Calu3 (cell line): ENCODE measurements at places on chromosomes 1 and 21. TPM values are rescaled to one million over a fixed set of nuclear protein-coding genes. Genes with fewer than 3 reads are reported as not detected.

Gene RRP1B
- total RNA-seq, result 24.6 and 26.0 TPM in 2 replicates

DNA sequence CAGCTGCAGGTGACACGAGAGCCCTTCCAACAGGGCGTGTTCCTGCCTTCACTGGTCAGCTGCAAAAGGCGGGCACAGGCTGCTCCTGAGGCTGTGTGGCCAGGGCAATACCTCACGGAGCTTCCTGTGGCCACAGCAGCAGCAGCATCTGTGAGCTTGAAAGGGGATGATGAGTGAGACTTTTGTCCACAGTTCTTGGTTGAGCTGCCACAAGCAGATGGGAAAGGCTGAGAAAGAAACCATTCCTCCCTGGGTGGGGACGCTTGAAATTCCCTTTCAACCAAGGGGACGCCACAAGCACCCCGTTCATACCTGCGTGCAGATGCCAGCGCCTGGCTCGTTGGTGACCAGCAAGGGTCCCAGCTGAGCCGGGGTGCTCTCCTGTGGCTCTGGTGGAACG, 37.6 kb downstream of the B3GALT5 start:
- no peak for DNase-seq

Gene PTPRC
- total RNA-seq, result not detected in 2 replicates

GRCh38 chr1:166811691-166812090, 27.6 kb upstream of the POGK start:
- no peak for DNase-seq

Gene CD1D
- total RNA-seq, result 0.76 and 0.86 TPM in 2 replicates

Gene CLDN8
- 0.24 and 0.45 TPM in 2 replicates for total RNA-seq

DNA sequence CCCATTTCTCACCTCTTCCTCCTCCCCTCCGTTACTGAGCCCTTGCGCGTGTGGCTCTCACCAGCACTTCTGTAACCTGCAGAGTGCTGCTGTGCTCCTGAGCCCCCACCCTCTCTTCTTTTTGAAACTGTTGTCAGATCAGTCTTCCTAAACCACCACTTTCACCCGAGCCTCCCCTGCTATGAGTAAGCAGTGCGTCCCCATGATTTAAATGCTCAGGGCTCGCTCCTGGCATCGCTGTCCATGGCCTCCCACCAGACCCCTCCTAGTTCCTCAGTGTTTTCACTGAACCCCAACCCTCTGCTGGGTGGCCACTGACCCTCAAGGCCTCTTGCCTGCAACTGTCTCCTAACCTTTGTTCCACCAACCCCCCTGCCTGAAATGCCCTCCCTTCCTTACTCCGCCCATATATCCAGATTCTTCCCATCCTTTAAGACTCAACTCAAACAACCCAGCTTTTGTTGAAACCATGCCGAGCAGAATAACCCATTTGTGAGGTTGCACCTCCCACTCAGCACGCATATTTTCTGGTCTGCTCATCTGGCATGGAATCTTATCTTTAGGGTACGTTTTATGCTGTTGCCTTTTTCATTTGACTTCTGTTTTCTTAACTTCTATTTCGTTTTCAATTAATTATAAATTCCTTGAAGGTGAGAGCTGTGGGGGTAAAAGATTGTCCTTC, 64.5 kb upstream of the FAM3B start:
- DNase-seq, result no peak

DNA sequence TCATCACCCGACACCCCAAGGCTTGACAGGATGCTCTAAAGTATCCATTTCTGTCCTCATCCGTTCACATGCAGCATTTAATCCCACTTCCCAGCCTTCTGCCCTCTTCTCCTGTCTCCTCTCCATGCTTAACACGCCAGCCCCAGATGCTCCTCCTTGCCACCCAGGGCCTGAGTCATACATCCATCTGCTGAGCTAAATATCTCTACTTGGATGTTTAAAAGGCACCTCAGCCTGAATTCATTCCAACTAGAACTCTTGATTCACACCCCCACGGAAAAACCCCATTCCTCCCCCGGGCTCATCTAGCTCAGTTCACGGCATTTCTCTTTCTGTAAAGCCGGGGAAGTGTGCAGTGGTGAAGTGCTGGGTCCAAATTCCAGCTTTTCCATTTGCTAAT, 27.7 kb downstream of the TEX35 start:
- DNase-seq, result no peak

DNA sequence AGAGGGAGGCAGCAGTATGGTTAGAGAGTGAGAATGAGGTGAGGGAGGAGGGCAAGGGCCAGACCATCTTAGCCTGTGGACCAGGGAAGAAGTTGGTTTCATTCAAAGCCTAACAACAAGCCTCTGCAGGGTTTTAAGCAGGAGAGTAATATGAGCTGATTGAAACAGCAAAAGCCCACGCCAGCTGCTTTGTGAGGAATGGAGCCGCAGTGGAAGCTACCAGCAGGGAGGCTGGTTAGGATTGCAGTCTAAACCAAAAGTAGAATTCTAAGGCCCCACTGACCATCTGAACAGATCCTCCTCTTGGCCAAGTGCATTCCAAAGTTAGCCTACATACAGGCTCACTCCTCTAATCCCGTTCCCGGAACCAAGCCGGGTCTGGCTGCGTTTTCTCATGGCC, 44.8 kb downstream of the OLFML3 start:
- DNase-seq, result no peak

DNA sequence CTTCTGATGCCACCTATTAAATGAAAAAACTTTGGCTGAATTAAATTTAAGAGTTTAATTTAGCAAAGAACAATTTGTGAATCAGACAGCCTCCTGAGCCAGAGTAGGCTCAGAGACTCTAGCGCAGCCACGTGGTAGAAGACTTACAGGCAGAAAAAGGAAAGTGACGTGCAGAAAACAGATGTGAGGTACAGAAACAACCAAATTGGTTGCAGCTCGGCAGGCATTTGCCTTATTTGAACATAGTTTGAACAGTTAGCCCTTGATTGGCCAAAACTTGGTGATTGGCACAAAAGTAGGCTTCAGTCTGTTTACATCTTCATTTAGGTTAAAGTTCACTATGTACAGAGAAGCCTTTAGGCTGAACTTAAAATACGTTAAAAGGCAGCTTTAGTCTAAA, 22.9 kb downstream of the TCP10L start:
- no peak for DNase-seq

DNA sequence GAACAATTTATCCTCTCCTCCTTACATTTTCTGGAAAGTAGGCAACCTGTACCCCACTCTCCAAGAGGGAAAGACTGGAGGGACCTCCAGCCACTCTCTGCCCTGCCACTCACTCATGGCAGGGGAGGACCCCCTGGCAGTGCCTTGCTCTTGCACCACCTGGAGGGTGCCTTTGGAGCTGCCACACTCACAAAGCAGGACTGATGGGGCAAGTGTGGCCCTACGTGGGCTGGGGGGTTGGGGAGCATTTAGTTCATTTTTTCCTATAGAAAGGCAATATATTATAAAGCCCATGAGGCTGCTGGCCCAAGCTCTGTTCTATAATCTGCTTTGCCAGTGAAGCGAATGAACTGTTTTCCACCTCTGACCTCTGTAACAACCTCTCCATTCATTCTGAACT, 50.3 kb downstream of the GPR161 start:
- no peak for DNase-seq

- DNase-seq, result no peak
These were observed 448.1 kb upstream of the B3GALT2 start for GRCh38 chr1:193634470-193634869.

Gene TFAP2E
- 0.26 and 0.49 TPM in 2 replicates for total RNA-seq

Gene TCHH
- total RNA-seq, result 0.07 TPM in 1 of 2 replicates, not detected in the other

Gene PEX14
- 17.6 and 17.7 TPM in 2 replicates for total RNA-seq

Gene PER3
- total RNA-seq, result 3.7 and 3.8 TPM in 2 replicates

- DNase-seq, result no peak
These were observed 49.8 kb downstream of the DISP3 start for GRCh38 chr1:11528611-11529261.

- DNase-seq, result no peak
These were observed 23.1 kb upstream of the DNASE2B start for GRCh38 chr1:84374991-84375696.

- no peak for DNase-seq
These were observed 3.1 kb downstream of the NFASC start for GRCh38 chr1:204873714-204874113.

DNA sequence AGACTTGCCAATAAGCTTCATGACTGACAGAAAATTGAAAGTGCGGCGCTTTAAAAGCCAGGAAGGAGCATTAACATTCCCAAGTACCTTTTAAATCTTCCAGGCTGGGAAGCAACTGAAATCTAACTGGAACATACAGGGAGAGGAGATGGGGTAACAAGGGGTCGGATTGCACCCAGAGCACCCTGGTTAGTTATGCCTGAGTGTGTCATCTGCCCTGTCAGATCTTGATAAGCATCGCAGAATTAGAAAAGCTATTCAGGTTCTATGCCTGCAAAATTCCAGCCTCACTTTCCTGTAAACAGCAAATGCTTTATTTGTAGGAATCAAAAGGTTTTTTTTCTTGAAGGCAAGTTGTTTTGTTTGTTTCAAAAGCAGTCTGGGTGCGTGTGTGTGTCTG, 58.5 kb downstream of the SERBP1 start:
- DNase-seq, result no peak

DNA sequence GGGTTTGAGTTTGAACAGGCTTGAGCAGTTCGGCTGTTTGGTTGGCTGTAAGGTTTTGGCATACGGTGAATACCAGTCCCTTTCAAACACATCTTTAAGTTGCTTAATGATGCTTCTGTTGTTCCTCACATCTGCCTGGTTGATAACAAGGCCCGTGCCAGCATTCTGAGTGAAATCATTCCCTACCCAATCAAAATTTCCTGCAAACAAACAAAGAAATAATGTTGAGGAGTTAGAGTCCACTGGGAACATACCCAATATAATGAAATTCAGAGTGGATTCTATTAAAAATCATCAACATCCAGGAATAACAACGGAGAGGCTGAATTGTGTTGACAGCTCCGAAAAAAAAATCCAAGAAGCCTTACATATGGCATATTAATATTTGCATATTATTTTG, 91.0 kb upstream of the MAP1LC3C start:
- DNase-seq, result no peak

GRCh38 chr1:15966081-15966955, 9.6 kb downstream of the ZBTB17 start:
- DNase-seq, result no peak

DNA sequence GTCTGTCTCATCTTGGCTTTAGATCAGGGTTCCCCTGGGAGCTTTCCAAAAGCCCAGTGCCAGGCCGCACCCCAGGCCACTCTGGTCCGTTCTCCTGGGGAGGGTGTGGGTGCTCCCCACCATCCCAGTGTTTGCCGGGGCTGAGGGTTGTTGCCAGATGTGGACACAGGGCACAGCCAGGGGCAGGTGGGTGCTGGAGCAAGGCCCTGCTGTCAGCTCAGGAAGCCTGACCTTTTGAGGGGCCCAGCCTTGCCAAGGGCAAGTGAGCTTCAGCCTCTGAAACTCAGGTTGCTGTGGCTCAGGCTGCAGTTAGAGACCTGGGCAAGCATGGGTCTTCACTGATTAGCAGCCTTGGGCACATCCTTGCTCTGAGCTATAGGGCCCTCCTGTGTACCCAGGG, 22.8 kb upstream of the ZBTB21 start:
- no peak for DNase-seq

- no peak for DNase-seq
These were observed 122.3 kb downstream of the DHRS3 start for GRCh38 chr1:12495725-12496124.

GRCh38 chr1:27755865-27756264, 17.2 kb upstream of the STX12 start:
- no peak for DNase-seq

DNA sequence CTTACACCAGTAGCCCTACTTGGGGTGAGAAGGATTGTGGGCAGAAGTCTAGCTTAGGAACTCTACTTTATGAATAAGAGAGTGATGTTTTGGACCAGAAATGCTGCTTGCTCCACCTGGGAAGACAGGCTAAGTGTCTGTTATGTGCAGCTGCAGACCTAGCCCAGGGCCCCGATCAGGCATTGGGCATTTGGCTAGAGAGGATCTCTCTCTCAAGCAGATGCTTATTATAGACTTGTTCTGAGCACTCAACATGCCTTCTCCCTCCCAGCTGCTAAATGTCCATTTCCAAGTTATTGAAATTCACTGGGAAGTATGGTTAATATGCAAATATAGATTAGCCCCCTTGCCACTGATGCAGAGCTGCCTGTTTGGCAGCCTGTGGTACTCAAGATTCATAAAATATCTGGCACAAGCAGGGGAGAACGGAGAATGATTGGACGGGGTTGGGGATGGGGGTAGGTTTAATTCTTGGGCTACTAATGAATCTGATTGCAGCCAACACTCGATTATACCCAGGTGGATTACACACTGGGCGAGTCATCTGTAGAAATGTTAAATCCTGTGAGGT, 115.9 kb downstream of the KCND3 start:
- no peak for DNase-seq

DNA sequence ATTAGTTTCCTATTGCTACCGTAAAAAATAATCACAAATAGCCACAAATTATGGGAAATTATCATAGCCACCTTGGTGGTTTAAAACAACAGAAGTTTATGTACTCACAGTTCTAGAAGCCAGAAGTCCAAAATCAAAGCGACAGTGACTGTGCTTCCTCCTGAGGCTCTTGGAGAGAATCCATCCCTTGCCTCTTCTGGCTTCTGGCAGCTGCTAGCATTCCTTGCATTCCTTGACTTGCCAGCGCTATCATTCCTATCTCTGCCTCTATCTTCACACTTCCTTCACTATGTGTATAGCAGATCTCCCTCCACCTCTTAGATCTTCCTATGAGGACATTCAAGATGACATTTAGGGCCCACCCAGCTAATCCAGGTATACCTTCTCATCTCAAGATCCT, 180.1 kb upstream of the USP25 start:
- DNase-seq, result no peak

DNA sequence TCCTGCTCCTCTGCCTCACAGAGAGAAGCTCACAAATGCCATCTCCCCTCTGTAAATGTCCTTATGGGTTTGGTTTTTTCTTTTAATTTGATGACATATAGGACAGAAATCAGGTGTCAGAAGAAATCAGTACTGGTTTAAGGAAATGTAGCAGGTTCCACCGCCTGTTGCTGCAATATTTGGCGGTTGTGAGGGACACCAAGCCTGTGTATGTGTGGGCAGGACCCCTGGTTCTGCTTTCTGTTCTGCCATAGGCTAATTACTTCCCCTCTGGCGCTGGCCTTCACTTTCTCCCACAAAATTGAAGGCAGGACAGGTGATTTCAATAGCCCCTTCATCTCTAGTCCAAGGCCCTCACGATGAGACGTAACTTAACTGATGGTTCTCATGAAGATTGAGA, 69.2 kb downstream of the PRDM2 start:
- DNase-seq, result no peak

Gene EXOC8
- 24.5 and 26.2 TPM in 2 replicates for total RNA-seq

DNA sequence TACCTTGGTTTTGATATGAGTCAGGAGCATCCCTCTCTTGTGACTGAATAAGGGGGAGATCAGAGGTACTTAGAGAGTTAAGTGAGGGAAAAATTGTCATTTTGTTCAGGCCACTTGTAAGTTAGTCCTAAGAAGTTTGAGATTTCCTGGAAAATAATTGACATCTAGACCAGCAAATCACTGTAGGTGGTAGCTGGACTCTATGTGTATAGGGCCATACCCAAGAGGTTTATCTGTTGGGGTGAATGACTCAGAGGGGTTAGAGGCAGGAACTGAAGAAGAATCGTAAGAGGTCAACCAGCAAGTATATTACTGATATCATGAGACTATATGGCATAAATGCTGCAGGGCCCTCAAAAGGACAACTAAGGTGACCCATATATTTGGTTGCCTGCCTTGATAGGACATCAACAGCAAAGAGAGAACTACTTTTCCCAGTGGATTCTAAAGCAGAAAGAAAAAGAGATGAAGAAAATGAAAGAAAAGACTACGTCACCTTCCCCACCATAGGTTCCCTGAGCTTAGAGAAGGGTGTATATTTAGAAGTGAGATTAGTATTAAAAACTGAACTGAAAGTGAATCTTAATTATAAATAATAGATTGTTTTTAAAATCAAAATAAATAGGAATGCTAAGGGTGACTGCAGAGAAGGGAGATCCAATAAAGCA, 8.0 kb upstream of the RNPC3 start:
- DNase-seq, result no peak

GRCh38 chr1:246518456-246519205, 11.6 kb upstream of the SMYD3 start:
- DNase-seq, result no peak
